ENCODE measurements at places on chromosomes 5 and 9.

DNA sequence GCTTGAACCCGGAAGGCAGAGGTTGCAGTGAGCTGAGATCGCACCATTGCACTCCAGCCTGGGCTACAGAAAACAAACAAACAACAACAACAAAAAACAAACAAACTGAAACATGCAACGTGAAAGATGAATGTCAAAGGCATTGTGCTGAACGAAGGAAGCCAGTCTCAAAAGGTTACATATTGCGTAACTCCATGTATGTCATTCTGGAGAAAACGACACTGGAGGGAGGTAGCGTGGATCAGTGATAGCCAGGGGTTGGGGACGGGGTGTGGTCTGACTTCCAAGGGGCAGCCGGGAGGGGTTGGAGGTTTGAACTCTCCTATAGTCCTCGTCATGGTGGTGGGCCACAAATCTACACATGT is 12.1 kb upstream of the WDR5 start:
- DNase-seq, result no peak

- no peak for DNase-seq
Measured at GRCh38 chr9:111320631-111321030, 9.4 kb downstream of the OR2K2 start.

- DNase-seq, result no peak
Measured at GRCh38 chr9:112332674-112332976, 794 bp downstream of the PTBP3 start.

DNA sequence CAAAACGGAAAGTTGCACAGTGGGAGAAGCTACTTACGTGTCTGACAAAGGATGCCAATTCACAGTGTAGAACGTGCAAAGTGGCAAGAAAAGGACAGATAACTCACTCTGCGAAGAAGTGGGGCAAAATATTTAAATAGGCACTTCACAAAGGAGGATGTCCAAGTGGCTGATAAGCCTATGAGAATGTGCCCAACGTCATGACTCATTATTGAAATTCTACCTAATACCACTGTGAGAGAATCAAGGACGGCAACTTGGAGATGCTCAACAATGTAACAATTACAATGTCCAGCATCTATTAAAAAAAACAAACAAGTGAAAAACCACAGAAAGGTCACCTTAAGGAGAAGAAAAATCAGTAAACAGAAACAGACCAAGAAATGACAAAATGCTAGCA is 59.0 kb downstream of the NACC2 start:
- DNase-seq, result no peak

DNA sequence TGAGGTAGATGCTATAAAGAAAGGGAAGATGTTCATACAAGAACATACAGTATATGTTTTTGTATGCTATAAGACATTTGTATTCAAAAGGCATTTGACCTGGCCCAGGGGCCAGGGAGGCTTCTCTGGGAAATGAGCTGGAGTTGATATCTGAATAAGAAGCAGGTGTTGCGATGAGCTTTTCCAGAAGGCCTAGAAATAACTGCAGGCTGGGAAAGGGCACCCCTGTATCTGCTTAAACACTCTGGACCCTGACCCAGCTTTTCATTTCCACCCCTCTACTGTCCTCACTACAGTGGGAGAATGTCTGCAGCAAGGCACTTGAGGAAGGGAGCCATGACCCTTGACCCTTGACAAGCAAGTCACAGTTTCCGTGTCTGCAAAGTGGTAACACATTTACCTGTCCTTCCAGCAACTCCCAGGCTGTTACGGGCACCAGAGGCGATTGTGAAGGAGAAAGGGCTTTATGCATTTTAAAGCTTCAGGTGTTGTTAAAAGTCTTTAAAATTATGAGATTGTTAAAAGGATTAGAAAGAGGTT is 88.2 kb upstream of the PANK3 start:
- no peak for DNase-seq

- DNase-seq, result no peak
Measured at GRCh38 chr9:27059907-27060306, 49.1 kb upstream of the TEK start.

GRCh38 chr5:127650649-127651048 is 1.8 kb downstream of the CTXN3 start:
- no peak for DNase-seq

DNA sequence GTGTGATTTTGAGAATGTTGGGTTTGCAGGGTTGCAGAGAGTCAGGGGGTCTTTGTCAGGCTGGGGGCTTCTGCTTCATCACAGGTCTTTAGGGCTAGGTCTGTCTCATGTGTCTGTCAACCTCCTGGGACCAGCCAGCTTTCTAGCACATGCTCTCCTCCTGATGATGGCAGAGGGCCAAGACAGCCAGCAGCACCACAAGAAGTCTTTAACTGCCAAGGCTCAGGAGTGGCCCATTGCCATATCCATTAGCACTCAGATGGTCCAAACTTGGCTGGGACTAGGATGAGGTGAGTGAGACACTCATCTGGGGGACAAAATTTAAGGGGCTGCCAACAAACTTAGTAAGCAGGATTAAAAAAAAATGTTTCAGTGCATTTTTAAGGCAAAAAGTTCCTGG is 384.2 kb upstream of the CDH10 start:
- DNase-seq, result no peak

DNA sequence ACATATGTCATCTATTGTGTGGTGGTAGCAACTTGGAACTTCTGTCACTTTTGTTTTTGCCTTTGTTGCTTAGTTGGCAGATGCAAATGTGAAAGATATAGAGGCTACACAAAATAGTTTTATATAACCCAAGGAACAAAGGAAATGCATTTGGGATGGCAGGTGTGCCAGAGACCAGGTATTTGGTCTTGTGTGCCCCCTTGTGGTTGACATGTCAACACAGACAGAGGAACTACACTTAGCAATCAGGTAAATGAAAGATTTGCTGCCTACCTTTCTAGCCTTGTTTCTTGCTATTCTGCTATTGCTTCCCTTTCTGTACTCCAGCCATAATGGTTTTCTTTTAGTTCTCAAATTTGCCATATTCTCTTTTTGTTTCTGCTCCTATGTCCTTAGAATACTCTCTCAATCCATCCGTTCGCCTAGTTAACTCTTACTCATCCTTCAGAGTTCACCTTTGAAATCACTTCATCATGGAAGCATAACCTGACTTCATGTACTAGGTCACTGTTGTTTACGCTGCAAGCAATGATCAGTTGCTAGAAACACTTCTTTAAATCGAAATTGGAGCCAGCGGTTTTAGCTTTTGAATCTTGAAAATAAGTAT is 119.5 kb downstream of the TRPM3 start:
- no peak for DNase-seq

GRCh38 chr5:76367623-76368371 is 35.3 kb upstream of the IQGAP2 start:
- no peak for DNase-seq

DNA sequence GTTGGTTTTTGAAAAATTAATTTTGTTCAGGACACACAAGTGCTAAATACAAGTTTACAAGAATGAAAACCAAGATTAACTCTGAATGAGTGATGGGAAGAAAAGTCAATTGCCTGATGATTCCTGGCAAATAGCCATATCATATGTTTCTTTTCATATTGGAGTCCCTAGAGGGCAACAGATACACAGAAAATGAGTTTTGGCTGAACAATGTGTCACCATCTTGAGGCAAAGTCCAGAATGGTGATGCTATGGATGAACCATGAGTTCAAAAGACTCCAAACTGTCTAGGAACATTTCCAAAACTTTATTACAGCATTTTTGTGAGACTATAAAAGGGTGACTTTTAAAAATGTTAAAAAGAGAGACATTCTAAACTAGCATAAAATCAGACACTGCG is 382.9 kb downstream of the TMEM161B start:
- no peak for DNase-seq

GRCh38 chr9:90053027-90053426 is 448.2 kb downstream of the GADD45G start:
- no peak for DNase-seq

GRCh38 chr5:57983426-57983825 is 476.5 kb downstream of the PLK2 start:
- no peak for DNase-seq

All from D721Med (cell line).